ENCODE measurements at places on chromosomes 16 and 17.

GRCh38 chr16:22775220-22775922, 38.6 kb upstream of the HS3ST2 start:
- no peak for DNase-seq

DNA sequence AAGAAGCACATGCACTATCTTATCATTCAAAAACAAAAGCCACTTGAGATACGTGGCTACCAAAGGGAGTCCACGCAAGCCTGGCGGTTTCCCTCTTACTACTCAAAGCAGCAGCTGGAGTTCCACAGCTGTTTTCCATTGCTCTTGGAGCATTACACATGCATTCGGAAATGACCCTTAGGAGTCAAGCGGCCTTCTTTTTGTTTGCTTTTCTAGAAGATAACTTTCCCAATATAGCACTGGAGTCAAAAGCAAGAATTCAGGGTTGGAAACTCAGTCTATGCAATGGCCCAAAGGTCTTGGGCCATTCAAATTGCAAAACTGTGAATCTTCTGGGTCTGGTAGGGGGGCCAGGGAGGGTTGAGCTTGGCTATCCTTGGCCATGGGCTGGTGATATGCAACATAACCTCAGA, 97.8 kb upstream of the MAF start:
- DNase-seq = no peak

- no peak for DNase-seq
Observed at GRCh38 chr17:61363601-61364462, 35.8 kb upstream of the TBX2 start.

DNA sequence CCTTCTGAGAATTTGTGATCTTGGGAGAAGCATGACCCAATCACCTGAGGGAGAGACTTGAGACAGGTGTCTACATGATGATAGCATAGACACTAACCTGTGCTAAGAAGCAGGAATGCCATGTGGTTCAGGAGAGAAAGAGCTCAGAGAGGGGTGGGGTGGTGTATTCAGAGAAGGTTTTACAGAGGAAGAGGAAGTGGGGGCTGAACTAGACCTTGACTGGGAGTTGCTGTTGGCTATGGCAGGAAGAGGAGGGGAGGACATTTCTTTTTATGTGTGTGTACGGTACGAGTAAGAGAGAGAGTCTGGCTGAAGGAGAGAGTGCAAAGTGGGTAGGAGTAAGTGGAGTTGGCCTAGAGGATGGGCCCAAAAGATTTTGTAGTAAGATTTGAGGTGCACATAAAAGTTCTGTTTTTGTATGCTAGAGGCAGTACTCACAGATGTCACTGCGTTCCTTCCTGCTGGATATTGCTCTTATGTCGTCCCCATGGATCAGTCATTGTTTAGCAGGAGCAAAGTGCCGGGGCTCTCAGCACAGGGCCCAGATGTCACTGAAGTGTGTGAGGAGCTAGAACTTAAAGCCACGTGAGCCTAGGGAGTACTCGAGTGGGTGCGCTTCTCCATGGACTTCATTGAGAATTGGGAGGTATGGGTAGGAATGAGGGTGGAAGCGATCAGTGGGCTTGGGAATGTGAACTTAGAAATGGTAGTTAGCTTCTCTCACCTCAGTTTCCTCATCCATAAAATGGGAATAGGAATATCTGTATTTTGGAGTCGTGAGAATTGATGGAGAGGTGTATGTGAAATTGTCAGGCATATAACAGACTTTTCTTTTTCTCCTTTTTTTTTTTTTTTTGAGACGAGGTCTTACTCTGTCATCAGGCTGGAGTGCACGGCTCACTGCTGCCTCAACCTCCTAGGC, 22.1 kb downstream of the SLC7A6 start:
- DNase-seq = no peak

- no peak for DNase-seq
Observed at GRCh38 chr17:66578781-66579489, 256.0 kb upstream of the CACNG5 start.

DNA sequence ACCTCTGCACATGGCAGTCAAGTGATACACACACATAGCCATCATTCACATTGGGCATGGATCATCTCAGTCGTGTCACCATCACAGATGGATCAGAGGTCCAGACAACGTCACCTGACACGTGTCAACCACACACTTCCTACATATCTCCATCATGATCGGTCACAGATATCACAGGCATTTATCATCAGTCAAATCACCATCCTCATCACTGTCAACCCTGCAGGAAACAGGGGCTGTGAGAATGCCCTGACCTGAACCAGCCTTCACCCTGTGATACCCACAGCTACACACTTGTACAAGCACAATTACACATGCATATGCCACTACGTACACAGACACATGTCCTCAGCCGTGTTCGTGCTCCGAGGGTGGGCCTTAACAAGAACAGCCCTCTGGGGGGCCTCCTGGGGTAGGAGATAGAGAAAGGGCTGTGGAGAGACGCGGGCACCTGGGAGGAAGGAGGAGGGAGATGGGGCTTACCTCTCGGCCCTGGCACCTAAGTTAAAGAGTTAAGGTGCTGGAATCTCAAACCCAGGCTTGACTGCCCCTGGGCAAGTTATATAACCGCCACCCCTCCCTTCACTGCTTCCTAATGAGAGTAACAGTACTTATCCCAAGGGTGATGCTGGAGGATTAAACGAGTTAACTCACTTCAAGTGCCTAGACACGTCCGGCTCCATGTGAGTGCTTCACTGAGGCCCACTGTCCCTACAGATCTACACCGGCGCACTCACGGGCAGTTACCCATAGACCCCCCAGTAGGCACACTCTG, 1.1 kb downstream of the SLC12A4 start:
- peak; percentile 69 for DNase-seq

GRCh38 chr16:64047207-64047606, 1074.7 kb downstream of the CDH11 start:
- no peak for DNase-seq

DNA sequence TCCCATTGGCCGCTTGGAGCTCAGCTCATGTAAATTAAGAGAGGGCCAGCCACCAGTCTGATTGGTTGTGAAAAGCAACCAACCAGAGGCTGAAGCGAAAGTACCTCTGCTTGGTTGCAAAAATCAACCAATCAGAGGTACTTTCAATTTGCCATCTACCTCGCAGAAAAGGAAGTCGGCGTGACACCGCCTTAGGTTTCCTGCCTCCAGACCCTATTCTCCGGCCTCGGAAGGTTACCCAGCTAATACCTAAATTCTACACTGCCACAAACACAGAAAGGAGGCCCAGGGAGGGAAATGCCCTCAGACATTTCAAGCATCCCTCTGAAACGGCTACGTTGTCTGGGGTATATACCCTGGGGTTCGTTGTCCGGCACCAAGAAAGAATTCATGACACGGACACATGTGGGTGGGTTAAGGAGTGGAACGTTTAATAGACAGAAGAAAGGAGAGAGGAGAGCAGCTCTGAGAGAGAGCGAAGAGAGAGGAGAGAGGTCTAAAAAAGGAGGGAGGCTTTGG, 481.3 kb downstream of the TMEM114 start:
- no peak for DNase-seq

- DNase-seq = peak; percentile 15
Observed at GRCh38 chr16:46715769-46716305, 26.4 kb downstream of the ORC6 start.
